AG08395 (cell line): ENCODE measurements at places on chromosomes 2 and 18.

DNA sequence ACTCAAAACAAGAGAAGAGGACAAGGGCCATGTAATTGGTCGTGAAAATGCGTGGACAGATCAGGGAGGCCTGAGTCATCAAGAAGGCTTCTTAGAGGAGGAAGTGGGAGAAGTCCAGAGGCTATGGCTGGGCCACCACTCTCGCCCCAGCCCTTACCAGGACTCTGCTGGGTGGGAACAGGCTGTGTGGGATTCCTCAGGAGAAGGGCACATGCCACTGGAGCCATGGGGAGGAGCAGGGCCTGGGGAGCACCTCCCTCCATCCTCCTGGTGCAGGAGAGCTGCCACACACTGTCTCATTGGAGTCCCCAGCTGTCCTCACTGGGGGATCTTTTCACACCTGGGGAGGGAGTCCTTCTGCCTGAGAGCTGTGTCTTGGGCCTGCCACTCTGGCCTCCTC is 9.4 kb upstream of the RALB start:
- no peak for DNase-seq

DNA sequence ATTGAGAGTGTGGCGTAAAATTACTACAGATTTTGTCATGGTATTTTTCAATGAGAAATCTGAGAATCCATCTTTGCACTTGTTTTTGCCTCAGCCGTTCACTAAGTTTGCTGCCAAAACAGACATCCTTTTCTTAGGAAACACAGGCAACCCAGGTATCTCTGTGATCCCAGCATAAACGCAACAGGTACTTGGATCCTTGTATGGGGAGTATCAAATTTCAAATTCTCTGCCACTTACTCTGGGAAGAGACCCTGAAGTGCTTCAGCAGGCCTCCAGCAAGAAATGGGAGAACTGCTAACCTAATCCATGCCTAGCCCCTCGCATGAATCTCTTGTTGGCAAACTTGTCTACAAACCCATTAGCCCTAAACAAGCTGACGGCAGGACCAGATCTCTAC is 83.1 kb downstream of the BCL11A start:
- no peak for DNase-seq

DNA sequence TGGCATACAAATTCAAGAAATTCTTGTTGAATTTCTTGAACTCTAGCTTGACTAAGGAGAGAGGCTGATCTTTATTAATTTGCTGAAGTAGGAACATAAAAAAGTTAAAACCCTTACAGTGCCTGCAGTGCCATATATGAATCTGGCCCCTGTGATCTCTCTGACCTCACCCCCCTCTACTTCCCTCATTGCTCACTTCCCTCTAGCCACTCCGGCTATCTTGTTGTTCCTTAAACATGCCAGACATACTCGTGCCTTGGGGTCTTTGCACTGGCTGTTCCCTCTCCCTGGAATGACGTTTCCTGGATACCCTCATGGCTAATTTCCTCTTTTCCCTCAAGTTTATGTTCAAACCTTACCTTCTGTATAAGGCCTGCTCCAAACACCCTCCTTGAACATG is 246.3 kb upstream of the SIX2 start:
- no peak for DNase-seq

DNA sequence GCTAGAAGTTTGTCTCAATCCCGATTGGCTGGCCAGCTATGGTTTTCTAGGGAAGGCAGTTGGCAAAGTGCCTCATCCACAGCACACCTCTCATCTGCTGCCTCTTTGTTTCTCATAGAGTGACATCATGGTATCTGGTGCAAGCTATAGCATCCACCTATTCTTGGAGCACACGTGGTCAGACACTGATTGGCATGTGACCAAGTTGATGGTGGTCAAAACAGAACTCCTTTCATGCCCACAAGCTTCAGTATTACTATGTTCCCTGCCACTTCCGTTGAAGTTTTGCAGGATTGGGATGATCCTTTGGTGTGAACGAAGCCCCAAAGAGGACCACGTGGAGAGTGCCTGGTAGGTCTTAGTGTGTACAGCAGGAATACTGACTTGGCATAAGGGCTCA is 28.8 kb downstream of the TTC32 start:
- DNase-seq = no peak

GRCh38 chr2:74606927-74607326 is 41.2 kb downstream of the M1AP start:
- no peak for DNase-seq

GRCh38 chr2:156182132-156182531 is 150.4 kb downstream of the NR4A2 start:
- no peak for DNase-seq

DNA sequence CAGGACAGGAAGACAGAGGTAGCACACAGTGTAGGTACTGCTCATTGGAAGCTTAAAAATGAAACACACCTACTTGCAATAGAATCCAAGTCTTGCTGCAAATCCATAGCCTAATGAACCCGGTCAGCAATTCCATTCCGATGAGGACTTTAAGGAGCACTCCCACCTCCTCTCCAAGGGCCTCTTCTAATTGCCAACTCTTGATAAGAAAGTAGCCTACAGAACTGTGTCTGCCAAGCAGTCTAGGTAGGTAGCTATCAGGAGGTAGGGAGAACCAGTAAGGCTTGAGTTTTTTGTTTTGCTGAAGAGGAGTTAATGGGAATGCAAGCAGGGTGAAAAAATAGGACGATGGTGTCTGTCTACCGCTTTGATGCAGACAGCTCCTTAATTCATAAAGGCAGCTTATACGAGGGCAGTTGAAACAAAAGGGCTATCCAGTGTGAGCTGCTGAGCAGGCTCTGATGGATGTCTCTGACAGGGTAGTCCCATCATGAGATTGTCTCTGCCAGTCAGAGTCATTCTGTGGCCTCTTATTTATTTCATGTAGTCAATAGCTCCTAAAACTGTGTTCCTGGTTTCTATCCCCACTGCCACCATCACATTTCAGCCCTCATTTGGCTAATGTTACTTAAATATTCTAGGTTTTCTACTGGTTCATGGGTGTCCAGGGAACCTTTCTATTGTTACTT is 155.6 kb upstream of the DNMT3A start:
- no peak for DNase-seq

GRCh38 chr2:147076634-147077033 is 768.2 kb upstream of the ACVR2A start:
- peak; percentile 69 for DNase-seq

- DNase-seq = no peak
Observed at GRCh38 chr2:232886632-232887031, 16.6 kb downstream of the SNORC start.

GRCh38 chr2:110664135-110664534 is 13.7 kb downstream of the BUB1 start:
- no peak for DNase-seq

- DNase-seq = no peak
Observed at GRCh38 chr2:102145934-102146333, 3.4 kb downstream of the IL1R1 start.

DNA sequence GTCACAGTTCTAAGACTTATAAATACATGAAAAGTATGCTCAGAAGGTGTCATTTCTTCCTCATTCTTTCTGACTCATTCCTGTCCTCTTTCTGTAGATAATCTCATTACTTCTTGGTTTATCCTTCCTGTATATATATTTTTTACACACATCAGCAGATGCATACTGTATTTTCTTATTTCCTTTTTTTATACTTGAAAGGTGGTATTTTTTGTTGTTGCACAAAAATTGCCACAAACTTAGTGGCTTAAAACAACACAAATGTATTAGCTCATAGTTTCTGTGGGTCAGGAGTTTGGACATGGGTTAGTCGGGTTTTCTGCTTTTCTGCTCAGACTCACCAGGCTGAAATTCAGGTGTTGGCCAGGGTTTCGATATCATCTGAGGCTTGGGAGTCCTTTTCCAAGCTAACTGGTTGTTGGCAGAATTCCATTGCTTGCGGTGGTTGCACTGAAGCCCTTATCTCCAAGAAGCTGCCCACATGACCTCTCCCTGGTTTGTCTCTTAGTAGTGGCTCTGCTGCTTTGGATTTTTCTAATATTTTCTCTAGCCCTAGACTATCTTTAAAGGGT is 162.6 kb downstream of the FMNL2 start:
- no peak for DNase-seq

DNA sequence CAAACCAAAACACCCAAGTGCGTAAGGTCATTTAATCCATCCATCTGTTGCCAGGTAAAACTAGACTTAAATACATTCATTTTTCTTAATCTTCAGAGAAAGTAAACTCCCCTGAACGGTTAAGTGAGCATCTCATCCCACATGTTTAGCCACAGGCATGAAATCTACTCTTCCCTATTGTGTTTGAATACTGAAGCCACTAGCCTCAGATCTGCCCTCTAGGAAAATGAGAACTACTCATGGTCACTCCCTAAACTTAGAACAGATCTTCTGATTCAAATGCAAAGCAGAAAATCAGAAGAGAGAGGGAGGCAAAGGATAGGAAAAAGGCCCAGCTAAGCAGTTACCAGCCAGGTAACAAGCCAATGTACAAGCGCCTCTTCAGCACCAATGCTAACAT is 7.1 kb downstream of the TMEM247 start:
- DNase-seq = no peak

GRCh38 chr2:9094117-9094516 is 90.6 kb upstream of the MBOAT2 start:
- no peak for DNase-seq

- no peak for DNase-seq
Observed at GRCh38 chr2:138389063-138389462, 112.5 kb upstream of the SPOPL start.

DNA sequence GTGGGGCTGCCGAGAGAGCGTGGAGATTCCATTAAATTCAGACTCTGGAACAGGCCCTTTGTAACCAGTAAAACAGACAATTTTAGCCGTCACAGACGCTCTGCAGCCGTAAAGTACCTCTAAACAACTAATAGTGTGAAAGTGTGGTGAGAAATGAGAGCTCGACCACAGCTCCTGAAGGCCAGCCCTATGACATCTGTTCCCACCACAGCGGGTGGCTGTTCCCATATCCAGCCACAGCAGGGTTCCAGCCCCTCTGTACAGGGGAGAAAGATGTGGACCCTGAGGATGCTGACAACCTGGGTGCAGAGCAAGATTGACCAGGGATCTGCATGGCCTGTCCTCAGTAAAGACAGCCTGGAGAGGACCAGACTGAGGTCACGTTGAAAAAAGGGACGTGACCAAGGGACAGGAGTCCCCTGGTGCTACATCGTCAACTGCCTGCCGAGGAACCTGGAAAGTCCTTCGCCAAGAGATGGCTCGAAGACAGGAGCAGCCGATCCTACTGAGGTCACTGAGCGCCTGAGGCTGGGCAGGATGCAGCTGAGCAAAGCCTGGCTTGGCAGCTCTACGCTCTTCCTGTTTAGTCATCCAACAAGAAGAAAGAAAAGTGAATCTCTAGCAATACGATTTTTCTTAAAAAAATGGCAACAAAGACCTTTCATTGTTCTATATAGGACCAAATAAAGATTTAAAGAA is 831.7 kb downstream of the RNF144A start:
- DNase-seq = no peak

DNA sequence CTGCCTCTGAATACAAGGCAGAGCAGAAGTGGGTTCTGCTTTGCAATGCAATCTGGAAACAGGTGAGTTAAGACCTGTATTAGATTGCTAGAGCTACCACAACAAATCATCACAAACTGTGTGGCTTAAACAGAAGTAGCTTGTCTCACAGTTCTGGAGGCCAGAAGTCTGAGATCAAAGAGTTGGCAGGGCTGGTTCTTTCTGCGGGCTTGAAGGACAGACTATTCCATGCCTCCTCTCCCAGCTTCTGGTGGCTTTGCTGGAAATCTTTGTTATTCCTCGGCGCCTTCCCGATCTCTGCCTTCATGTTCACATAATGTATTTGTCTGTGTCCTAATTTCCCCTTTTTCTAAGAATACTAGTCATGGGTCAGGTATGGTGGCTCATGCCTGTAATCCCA is 58.4 kb downstream of the SAP130 start:
- DNase-seq = no peak

DNA sequence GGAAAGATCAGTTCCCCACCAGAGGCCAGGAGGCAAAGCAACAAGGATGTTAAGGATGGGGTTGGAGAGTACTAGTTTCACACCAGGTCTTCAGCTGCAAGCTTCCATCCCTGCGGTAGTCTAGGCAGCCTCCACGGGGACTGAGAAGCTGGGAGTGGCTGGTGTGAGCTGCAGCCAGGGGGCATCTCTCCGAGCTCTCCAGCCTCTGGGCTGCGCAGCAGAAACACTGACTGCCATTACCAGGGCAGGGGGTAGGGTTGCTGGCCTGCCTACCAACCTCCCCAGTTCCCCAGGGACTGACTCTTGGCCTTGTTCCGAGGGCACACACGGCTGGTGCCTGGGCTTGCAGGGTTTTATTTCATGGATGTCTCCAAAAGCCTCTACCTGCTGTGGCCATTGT is 15.9 kb downstream of the GATA6 start:
- no peak for DNase-seq

- no peak for DNase-seq
Observed at GRCh38 chr18:37482433-37482832, 83.2 kb downstream of the CELF4 start.

DNA sequence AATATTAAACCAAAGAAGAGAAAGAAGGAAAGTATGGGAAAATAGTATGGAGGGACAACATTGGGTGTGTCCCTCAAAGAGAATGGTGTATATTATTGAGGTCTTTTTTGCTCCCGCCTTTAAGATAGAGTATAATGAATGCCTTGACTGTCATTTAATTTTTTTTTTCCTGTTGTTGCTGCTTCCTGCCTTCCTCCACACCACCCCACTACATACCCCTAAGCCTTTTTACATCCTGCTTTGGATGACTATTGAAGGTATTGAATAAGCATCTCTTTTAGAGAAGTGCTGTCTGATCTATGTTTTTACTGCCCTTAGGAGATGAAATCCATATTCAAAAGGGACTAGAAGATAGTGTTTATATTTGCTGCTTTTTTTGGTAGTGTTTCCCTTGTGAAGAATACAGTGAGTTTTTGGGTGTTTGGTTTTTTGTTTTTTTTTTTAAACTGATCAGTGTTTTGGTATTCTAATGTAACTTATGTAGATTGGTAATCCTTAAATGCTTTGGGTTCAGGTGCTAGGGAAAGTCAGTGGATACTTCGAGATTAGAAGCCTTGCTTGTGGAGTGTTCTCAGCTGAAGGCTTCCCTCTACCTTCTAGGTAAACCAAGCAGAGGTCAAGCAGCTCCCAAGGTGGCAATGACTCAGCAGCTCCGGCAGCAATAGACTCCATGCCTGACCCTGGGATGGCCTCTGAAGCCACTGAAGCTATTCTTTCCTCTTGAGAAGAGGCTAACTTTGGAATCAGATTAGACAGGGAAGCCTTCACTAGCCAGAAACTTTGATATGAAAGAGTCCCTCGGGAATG is 5.0 kb downstream of the FZD7 start:
- peak; percentile 28 for DNase-seq

GRCh38 chr2:123913143-123913735 is 111.8 kb upstream of the CNTNAP5 start:
- DNase-seq = no peak

GRCh38 chr2:234964631-234965461 is 13.0 kb downstream of the SH3BP4 start:
- no peak for DNase-seq

DNA sequence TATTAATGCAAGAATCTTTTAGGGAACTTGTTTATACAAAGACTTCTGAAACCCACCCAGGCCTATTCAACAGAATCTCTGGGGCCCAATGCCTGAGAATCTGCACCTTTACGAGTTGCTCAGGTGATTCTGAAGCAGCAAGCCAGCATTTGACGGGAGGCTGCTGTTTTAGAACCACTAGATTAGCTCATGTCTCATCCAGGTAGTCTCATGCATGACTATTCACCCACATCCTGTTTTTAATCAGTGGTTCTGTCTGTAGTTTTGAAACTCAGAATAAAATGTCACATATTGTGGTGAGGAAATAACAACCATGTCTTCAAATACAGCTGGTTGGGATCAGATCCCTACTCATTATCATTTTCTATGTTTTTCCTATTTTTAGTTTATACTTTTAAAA is 39.5 kb downstream of the CYTIP start:
- DNase-seq = no peak

GRCh38 chr2:175233135-175233719 is 51.7 kb upstream of the ATP5MC3 start:
- peak; percentile 8 for DNase-seq
